Calu3 (cell line): ENCODE measurements at places on chromosomes 3 and 15.

DNA sequence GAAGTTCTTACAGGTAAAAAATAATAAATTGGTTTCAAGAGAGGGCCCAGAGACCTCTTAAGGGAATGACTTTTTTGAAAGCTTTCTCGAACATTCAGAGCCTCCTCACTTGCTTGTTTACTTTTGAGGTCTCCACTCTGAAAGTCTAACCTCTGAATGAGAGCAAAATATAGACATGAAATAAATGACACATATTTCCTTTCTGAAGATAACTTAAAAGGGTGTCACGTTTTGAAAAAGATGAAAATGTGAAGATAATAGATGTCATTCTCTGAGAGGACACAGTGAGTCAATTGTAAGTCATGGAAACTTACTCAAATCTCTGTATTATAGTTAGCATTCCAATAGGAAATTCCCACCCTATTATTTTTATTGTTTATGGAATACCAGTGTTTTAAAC is 44.6 kb downstream of the HACD2 start:
- DNase-seq, result no peak

- DNase-seq, result no peak
Observed at GRCh38 chr3:53801319-53801718, 44.9 kb downstream of the CHDH start.

DNA sequence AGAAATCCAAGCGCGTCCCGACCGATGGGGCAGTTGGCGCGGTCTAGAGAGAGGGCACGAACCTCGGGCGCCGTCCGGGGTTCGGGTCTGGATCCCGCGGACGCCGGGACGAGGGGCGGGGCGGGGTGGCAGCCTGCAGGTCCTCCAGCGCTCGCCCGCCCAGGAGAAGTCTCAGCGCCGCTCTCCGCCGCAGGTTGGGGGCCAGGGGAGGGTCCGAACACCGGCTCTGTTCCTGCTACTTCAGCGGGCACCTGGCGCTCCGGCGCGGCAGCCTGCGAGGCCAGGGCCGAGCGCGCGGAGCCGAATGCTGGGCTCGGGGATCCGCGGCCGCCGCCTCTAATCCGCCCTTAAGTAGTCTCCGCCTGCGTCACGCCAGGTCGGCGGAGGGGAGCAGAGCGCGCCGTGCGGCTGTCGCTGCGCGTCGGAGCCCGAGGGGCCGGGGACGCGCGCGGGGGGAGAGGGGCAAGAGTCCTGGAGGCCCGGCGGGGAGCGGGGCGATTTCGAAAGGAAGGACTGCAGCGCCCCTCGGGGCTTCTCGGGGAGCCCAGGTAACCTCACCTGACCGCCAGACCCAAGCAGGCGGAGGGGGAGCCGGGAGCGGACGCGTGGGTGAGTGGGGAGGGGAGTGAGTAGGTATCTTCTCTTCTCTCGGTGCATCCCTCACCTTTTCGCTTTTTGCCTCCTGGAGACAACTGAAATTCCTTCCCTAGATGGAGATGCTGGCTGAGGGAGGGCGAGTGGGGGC is at the start of gene GJD2:
Gene GJD2, minus strand, starts transcription at position 325 of the 745 bp plus-strand sequence. CDS start 510 bp downstream, outside the sequence.
- DNase-seq, result no peak

DNA sequence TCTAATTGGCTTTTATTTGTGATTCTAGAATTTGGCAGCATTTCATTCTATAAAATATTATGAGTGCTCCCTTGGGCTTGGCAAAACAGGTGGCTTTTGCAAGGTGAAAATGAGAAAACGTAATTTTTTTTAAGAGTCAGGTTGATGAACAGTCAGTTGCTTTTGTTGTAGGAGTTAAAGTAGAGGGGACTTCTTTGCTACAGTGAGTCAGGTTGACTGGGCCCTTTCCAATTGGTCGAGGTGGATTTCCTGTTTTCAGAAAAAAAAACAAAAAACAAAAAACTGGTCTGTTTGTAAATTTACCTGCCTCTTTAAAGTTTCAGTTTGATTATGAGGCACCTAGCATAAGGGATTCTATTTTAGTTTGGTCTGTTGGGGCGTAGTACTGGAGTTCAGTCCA is 1469.4 kb upstream of the GBE1 start:
- no peak for DNase-seq

- no peak for DNase-seq
Observed at GRCh38 chr15:31078471-31078870, 23.1 kb downstream of the TRPM1 start.

GRCh38 chr3:542021-542420 is 345.5 kb downstream of the CHL1 start:
- no peak for DNase-seq

DNA sequence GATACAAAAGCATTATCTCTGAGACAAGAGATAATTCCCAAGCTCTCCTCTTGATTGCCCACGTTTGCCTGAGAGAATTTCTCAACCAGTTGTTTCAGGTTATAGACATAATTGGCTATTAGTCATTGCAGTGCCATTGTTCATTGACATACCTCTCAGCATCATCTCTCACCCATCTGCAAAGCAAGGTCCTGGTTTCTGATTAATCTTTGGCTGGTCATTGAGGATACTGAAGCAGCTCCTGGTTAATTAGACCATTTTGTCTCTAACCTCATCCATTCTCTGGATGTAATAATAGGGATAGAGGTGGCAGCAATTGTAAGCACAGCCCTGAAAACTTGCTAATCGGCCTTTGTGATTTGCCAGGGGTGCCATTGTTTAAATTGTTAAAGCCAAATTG is 104.2 kb downstream of the CNTN6 start:
- no peak for DNase-seq

DNA sequence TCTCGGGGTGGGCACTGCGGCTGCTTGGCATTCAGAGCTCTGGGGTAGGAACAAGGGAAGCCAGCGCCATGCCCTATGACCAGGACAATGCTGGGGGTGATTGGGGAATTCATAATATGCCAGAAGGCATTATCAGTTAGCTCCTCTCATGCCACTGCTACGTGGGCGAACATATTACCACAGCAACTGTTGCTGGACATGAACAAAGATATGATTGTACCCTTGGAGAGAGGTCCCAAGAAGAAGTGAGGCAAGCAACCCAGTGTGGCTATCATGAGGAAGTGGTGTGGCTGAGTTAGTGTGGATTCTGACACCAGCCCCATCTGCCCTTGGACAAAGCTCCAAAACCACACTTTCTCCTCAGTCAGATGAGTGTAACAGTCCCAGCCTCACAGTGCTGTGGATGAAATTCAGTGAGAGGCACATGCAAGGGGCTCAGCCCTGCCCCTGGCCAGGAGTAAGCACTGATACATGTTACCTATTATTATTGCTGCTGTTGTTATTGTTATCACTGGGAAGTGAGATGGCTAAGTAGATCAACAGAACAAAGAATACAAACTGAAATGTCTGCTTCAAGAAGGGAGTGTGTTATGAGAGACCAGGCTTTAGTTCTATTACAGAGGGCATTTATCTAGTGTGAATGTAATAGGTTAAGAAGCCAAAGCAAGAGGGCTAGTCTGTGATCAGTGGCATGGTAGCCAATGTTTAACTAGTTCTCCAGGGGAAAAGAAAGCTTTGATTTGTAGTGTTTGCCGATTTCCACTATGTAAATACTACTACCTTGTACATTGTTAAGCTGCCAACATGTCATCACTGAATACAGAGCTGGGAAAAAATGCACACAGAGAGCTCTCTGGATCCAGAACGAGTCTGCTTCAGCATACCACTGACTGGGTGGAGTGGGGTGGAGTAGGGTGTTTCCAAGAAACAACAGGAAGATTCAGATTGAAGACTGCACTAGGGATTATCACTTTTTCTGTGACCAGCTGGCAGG is 222.3 kb upstream of the EIF1B start:
- DNase-seq, result peak; percentile 64

DNA sequence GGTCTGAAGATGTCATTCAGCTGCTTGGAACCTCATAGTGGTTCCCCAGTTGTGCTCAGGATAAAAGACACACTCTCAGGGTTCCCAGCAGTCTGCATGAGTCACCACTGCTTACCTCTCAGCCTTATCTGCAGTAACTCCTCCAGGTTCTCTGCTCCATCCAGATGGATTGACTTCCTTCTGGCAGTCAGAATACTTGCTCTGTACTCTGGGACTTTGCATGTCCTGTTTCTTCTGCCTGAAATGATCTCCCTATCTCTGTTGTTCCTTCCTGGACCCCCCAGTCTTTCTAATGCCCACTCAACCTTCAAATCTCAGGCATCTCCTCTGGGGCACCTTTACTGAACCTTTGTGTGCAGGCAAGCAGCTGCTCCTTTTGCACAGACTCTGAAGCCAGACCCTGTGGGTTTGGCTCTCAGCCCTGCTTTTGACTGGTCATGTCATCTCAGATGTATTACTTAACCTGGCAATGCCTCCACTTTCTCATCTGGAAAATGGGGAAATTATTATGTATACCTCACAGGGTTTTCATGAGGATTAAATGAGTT is 38.4 kb downstream of the ITPR1 start:
- no peak for DNase-seq

DNA sequence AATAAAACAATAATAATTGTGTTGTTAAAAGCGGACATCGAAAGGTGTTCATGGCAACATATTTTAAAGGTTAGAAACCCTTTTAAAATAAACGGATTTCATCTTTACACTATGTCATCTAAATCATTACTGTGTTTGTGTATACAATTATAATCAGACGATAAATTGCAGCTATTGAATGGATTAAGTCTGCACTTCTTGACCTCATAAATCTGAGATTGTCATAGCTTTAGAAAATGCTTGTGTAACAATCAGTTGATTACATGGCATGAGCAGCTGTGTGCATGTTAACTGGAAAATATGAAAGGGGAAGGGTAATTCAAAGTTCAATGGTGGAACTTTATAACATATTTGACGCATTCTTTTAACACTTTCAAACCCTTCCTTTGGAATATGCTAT is 152.4 kb upstream of the MDFIC2 start:
- no peak for DNase-seq

DNA sequence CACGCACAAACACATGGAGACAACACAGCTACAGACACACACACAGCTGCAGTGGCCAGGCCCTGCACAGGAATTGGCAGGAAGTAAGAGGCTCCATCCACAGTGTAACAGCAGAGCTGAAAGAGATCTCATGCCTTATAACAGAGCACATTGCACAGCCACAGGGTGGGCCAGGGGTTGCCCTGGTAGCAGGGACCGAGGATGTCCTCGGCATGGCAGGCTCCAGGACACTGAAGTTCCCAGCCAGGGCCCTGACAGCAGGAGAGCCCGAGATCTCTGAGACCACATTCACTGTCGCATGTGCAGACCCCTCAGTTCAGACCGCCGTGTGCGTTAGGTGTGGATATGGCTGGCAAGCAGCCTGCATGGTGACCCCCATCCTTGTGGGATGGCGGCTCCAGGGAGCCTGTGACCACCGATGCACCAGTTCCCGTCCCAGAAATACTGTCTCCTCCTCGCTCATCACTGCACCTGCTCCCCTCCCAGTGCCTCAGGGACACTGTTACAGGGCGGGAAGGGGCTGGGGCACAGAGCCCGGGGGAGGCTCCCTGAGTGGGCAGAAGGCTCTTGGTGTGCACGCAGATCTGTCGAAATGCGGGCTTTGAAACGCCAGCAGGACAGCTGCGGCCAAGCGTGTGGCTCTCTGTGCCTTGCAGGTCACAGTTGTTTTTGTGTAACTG is 1.5 kb upstream of the OCA2 start:
- no peak for DNase-seq

DNA sequence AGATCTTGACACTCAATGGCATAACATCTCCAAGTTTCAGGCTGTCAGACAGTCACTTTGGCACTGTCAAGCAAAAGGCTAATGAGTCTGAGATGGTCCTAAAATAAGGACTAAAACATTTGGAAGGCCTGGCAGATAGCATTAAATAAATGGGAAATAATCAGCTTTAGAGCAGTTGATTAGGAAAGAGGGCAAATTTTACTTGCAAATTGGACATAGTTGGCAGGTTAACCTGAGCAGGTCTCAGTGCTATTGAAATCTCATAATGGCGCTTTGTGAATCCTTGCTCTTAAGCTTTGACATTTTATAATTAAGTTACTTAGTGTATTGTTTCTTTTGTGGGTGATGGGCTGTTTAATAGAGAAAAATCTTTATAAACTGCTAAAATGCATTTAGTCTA is 1003.1 kb upstream of the GBE1 start:
- no peak for DNase-seq

GRCh38 chr3:75294124-75294523 is 370.0 kb upstream of the FRG2C start:
- peak; percentile 12 for DNase-seq
